Esophagus squamous epithelium (tissue), 5 donors: ENCODE measurements at places on chromosomes 6 and 20.

GRCh38 chr20:56773749-56774148 lies 144.6 kb downstream of the TFAP2C start:
- DNase-seq: no peak

DNA sequence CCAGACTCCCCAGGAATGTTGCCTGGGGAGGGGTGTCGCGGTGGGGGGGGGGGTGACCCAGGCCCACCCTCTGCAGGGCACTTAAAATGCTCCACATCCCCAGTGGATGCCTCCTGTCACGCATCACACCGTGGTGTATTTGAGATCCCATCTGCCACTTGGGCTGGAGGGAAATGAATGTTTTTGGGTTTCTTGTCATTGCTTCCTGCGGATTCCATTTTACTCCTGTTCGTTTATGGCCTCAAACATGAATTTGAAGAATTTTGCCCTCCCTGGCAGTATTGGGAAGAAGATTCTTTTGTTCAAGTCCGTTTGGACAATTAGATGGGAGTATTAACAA lies 544 bp upstream of the KHDC1 start:
- DNase-seq: no peak

GRCh38 chr6:164098857-164099267 lies 684.3 kb downstream of the QKI start:
- DNase-seq: no peak

- no peak for DNase-seq
Observed at GRCh38 chr6:35717449-35718374, 19.1 kb upstream of the ARMC12 start.

DNA sequence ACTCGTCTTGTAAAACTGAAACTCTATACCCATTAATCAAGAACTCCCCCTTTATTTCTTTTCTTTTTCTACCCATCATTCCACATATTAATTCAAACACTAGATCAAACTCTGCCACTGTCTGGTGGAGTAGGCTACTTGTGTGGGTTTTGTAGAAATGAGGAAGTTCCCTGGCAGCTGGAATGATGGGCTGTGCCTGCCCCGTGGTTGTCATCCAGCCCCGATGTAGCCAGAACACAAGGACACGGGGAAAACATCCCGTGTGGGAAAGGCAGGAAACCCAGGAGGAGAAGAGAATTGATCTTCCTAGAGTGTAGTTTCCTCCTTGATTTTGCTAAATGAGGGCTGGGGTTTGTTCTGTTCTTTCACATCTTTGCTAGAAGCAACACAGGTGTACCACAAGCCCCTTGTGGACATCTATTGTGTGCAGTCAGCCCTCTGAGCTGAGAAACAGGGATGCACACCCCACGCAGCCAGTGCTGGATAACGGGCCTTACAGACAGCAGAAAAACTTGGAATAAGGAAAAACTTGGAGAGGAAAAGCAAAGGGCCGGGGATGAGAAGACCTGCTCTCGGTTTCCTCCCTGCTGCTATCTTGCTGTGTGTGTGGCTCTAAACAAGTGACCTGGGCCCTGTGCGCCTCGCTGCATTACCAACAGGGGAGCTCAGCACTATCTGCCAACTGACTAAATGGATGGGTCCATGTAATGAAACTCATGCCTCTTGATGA lies 88.0 kb downstream of the SCML4 start:
- DNase-seq: no peak

- no peak for DNase-seq
Observed at GRCh38 chr6:128538763-128539162, 18.4 kb upstream of the PTPRK start.

GRCh38 chr6:104958178-104959025 lies 1.5 kb downstream of the LIN28B start:
- no peak for DNase-seq

GRCh38 chr6:43171707-43172103 lies 636 bp downstream of the SRF start:
- DNase-seq: no peak

GRCh38 chr6:6293317-6293716 lies 27.1 kb downstream of the F13A1 start:
- no peak for DNase-seq

DNA sequence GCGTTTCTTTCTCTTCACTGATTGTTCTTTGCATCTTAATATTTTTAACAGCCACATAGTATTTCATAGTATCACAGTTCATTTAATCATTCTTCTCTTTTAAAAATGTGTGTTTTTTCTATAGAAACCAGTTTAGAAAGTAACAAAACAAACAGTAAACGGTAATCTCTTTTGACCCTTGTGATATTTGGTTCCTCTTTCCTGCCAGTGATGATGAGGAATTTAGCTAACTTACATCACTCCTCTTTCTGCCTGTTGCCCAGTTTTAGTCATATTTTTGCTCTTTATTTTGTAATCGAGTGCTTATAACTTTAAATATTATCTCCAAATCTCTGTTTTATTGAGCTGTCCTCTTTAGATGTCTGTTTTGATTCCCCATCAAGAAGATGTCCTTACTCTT lies 38.1 kb upstream of the ZBTB24 start:
- DNase-seq: no peak

DNA sequence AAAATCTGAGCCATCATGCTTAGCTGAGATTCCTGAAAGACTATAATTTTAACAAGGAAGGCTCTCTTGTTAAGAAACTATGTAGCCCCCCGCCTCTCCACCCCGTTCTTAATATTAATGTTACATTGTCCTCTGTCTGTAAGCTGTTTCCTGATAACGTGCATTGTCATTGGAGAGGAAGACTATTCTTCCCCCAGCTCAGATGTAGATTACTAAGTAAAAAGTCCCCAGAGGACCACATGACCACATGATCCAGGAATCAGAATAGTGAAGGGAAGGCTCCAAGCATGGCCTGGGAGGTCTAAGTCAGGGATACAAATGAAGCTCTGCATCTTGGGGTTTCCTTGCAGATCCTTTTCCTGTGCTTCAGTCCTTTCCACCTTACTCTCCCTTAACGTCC lies 106.4 kb downstream of the JARID2 start:
- no peak for DNase-seq

DNA sequence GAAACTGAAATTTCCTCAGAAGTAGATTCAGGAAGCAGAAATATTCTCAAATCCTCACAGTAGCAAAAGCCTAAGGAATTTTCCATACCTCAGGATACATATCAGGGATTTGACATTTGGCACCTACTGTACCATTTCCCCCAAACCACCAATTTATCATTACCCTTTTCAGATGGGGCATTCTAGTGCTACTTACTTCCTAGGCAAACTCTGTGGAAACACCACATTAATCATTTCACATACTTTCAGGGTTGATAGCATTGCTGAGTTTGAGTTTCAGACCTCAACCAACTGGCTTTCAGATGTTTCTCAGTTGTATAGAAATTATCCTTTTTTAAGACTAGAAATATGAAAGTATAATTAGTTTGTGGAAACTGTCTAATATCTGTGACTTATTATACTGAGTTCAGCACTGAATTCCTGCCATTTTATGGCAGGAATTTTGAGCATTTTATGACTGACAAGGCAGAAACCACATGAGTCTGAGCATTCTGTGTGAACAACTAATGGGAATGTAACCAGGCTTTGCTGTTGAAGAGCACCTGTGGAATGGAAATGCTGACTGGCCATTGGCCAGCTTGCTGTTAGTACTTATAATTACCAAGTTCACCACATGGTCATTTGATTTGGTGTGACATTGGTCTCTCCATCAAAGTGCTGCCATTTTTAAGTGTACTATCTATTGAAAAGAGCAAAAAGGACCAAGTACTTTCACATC lies 35.1 kb upstream of the IRAK1BP1 start:
- DNase-seq: no peak

GRCh38 chr6:158869826-158870648 lies 50.9 kb upstream of the EZR start:
- DNase-seq: peak; percentile 91

GRCh38 chr6:164792666-164793065 lies 516.7 kb downstream of the C6orf118 start:
- DNase-seq: no peak

DNA sequence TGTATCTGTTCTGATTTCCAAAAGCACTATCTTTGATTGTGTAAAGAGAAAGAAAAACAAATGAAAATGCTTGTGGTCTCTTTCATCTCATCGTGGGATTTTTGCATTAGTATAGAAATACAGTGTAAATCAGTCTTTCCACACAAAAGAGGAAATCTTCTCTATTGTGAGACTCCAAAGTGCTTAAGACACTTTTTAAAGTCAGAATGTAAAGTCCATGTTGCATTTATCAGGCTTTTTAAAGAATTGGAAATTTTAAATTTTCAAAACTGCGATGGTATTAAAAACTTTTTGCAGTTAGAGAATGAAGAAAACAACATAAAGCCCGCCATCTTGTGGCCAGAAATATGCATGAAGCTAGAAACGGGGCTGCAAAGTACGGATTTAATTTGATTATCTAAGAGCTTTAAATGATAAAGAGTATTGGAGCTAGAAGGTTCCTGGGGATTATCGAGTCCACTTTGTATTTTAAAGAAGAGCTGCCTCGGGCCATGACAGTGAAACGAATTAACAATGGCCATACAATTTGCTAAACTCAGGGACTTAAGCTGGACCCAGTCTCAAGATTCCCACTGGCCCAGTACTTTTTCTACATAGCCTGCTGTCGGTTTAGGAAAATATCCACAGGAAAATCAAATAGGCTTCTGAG lies 339.6 kb downstream of the ARHGAP18 start:
- DNase-seq: no peak

DNA sequence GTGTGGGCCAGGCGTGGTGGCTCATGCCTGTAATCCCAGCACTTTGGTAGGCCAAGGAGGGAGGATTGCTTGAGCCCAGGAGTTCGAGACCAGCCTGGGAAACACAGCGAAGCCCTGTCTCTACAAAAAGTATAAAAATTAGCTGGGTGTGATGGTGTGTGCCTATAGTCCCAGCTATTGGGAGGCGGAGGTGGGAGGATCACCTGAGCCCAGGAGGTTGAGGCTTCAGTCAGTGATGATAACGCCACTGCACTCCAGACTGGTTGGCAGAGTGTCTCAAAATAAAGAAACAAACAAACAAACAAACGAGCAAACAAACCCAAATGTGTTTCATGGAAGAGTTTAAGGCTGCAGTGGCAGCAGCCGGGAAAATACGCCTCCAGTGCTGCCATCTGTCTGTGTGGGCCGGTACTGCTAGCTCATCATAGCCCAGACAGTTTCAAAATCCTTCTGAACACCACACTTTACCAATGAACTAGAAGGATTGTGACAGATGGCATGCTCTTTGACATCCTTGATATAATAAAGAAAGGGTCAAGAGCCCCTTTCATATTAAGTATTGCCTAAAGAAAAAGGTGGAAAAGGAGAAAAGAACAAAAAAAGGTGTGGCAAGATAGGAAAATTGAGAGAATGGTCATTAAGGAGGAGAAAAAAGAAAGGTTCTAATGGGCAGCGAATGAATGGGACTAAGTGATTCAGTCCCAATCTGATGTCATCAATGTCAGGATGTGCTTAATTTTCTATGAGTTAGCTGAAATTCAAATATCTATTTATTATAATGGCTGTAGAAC lies 298.6 kb downstream of the SYNE1 start:
- DNase-seq: no peak

DNA sequence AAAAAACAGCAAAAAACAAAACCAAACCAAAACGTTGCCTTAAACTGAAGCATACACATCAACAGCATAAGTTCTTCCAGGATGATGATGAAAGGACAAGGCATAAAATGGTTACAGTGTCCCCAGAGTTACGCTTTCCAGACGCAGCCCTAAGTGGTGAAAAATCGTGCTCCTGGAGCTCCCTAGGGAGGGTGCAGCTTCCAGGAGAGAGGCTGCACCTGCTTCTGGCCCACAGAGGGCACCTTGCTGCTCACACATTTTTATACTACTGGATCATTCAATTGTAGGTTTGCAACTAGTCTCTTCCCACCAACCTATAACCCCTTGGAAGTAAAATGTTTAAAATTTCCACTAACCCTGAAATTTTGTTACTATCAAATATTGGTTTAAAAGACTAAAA lies 115.0 kb downstream of the PRKN start:
- no peak for DNase-seq

DNA sequence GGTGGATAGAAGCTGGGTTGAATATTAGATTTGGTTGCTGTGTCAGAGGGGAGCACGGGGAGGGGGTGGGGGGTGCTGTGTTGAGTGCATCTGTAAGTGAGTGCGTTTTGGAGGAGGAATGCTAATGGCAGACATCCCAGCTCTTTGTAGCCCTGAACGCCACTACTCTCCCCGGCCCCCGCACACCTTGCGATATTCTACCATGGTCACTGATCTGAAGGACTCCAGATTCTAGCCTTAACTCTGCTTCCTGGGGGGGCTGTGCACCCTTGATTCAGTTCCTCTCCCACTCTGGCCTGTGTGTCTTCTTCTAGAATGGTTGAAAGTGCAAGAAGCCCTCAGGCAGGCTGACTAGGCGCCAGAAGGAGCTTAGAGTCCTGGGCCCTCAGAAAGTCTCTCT lies 7.1 kb downstream of the GLP1R start:
- DNase-seq: no peak

DNA sequence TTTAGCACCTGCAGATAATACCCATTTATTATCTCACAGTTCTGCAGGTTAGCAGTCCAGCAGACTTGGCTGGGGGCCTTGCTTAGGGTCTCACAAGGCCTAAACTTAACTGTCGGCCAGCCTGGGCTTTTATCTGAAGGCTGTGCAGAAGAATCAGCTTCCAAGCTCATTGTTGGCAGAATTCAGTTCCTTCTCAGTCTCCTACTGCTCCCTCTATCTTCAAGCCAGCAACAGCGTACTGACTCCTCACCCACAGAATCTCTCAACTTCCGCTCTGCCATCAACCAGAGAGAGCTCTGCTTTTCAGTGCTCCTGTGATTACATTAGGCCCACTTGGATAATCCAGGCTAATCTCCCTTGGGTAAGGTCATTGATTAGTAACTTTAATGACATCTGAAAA lies 30.2 kb upstream of the NHSL1 start:
- DNase-seq: no peak

DNA sequence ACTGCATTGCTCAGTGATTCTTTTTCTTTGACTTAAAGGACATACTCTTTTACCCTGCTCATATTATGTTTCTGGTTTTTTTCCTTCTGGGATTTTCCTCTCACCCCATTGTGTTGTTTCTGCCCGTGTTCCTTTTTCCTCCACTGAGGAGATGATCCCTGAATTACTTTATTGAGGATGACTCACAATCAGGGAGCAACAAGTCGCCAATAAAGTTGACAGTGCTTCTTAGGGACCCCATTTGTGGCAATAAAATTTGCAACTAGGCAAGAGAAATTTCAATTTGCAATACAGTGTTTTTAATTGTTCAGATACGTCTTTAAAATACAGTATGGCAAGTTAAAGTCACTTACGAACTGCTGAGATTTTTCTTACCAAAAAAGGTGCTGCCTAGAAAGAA lies 217.9 kb downstream of the SOX4 start:
- no peak for DNase-seq

DNA sequence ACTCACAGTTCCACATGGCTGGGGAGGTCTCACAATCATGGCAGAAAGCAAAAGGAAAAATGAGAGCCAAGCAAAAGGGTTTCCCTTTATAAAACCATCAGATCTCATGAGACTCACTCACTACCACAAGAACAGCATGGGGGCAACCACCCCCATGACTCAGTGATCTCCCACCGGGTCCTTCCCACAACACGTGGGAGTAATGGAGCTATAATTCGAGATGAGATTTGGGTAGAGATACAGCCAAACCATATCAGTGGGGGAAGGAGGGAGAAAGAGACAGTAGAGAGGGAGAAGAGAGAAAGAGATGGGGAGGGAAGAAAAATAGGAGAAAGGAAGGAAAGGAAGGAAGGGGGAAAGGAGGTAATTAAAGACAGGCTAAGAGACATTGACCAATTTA lies 30.1 kb downstream of the GMDS start:
- DNase-seq: no peak

GRCh38 chr20:21166801-21167200 lies 40.9 kb downstream of the KIZ start:
- no peak for DNase-seq

GRCh38 chr6:109296452-109296851 lies 85.8 kb downstream of the CD164 start:
- no peak for DNase-seq
